ENCODE measurements at places on chromosomes 7 and 10.

DNA sequence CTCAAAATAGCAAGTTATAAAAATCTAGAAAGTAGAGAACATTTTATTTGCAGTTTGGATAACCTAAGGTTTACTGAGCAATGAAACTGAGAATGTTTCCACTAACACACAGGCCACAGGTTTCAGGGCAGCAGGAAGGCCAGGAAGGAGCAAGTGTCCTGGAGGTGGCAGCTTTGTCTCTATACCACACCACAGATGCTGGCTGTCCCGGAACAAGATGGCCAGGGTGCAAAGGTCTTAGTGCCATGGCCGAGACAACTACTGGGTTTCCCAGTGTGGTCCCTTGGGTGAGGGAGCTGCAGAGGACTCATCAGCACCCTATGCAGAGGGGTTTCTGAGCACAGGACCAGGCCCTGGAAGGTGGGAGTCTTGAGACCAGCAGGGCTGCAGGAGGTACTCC, 92.0 kb downstream of the CTBP2 start:
- DNase-seq: no peak

DNA sequence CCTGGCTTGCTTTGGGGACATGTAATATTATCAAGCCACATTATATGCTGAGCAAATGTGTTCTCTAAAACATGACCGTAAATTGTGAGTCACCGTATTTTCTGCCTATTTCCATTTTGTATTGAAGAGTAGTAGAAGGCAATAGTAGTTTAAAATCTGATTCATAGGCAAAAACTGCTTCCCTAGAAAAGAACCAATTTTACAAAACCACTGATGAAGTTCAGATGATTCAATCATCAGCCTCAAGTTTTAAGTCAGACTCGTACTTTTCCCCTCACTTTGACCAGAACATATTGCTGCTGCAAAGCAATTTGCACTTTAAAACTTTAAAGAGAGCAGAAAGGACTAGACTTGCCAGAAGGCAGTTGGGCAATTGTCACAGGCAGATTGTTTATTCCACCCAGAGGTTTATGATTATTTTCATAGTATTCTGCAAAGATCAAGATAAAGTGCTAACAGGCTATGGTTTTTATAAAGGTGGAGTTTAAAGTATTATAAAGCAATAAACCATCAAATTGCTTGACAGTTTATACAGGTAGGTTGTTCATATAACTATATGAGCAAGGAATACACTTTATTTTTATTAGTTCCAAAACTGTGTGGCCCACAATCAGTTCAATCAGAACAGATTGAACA, 168.2 kb downstream of the ETV1 start:
- no peak for DNase-seq

DNA sequence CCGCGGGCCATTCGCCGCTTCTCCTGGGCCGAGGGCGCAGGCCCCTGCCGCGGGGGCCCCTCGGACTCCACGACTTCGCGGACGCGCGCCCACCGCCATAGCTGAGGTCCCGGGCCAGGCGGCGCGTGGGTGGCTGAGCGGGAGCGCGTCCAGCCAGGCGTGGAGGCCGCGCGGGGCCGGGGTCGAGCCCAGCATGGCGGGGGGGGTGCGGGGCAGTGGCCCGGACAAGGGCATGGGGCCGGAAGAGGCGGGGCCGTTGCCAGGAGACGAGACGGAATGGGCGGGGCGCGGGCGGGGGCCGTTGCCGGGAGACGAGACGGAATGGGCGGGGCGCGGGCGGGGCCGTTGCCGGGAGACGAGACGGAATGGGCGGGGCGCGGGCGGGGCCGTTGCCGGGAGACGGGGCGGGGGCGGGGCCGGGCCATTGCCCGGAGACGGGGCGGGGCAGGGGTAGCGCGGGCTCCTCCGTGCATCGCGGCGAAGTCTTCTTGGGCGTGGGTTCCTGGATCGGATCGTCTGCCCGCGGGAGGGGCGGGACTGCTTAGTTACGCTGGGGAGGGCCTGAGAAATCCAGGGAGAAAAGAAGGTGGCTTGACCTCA, 14.8 kb downstream of the ADAM8 start:
- peak; percentile 83 for DNase-seq

GRCh38 chr10:78130966-78131710, 97.5 kb downstream of the RPS24 start:
- no peak for DNase-seq

- DNase-seq: no peak
These were observed 266.7 kb upstream of the INHBA start for GRCh38 chr7:41969561-41970105.

- no peak for DNase-seq
These were observed 43.2 kb downstream of the PANK1 start for GRCh38 chr10:89601728-89602361.

DNA sequence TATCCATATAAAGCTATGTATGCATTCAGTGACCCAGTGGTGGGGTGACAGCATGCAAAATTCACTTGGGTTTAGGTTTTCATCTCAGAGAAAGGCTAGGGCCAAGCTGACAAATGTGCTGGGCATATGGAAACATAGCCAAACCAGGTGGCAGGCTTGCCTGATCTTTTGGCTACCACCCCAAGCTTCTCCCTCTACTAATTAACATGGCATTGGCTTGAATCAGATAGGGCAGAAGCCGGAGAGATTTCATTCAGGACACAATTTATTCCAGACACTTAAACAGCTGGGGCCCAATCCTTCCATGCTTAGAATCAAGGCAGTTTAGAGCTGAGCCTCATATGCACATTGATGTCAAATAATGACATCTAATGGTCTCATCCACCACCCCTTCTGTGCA, 95.5 kb upstream of the AGK start:
- DNase-seq: no peak

GRCh38 chr10:79433324-79434222, 11.9 kb downstream of the ZCCHC24 start:
- no peak for DNase-seq

DNA sequence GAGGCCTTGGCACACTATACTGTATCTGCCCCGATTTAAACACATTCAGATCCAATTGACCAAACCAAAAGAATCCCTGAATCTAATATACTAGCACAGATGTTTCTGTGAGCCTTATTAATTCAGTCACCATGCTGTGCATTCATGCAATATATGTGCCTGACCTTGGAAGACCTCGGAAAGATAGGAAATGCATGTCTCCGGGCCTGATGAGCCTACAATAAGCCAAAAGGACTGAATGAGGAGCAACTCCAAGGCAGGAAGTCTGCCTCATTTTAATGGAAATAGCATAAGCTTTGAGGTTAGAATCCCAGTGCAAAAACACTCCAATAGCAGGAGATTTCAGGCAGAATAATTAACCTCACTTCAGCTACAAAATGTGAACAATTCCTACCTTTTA, 316.7 kb downstream of the LRRTM3 start:
- DNase-seq: no peak

GRCh38 chr7:11748884-11749283, 83.1 kb downstream of the THSD7A start:
- no peak for DNase-seq

GRCh38 chr10:3056280-3057037, 10.9 kb upstream of the PFKP start:
- no peak for DNase-seq

GRCh38 chr10:76022366-76022765, 590.9 kb downstream of the LRMDA start:
- no peak for DNase-seq

DNA sequence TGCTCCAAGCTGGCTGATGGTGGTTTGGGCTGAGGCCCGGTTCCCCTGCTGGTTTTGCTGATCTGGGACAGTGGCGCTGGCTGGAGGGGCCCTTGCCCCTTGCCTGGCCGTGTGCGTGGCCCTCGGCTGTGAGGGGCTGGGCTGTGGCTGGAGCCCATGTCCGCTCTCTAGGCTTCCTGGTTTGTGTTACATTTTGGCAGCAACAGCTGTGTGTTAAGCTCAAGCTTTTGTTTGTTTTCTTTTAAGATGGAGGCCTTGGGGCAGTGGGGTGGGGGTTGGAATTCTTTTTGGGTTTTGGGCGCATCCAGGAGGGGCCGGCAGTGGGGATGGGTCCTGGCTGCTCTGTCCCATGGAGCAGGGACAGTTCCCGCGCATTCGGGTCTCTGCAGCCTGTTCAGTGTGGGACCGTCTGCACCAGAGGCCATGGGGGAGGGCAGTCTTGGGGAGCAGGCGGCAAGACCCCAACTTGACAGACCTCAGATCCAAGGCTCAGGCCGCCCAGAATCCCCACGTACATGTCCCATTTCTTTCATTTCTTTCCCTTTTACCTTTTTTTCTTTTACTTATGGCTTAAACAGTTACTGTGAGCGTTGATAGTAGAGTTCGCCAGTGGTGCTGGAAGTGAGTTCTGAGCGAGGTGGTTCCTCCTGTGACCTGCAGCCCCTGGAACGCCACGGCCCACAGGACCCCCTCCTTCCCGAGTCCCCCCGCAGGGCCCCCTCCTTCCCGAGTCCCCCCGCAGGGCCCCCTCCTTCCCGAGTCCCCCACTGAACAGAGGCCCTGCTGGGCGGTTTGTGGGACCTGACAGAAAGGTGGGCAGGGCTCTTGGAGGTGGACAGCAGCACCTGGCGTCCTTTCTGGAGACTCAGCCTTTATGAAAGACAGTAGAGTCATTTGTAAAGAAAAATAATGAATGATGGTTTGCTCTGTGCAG, 75.3 kb downstream of the INPP5A start:
- no peak for DNase-seq

GRCh38 chr7:78953726-78954363, 499.6 kb downstream of the MAGI2 start:
- DNase-seq: no peak

DNA sequence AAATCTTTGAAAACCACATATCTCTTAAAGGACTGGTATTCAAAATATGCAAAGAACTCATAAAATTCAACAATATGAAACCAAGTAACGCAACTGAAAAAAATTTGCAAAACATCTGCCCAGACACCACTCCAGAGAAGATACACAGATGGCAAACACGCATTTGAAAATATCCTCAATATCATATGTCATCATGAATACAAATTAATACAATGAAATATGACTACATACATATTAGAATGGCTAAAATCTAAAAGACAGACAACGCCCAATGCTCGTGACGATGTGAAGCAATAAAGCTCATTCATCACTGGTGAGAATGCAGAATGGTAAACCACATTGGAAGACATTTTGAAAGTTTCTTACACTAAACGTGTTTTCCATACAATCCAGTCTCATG, 770.1 kb upstream of the CELF2 start:
- no peak for DNase-seq
